ENCODE measurements at places on chromosomes 6 and 20.
A peak's percentile ranks its signal among the peaks of the same experiment; 100 is the strongest.

GRCh38 chr6:16134430-16134829, 5.5 kb downstream of the MYLIP start:
- DNase-seq, result no peak

GRCh38 chr6:131635384-131636340, 1.4 kb upstream of the ENPP3 start:
- no peak for DNase-seq

- DNase-seq, result no peak
These were observed 62.0 kb downstream of the FAM120B start for GRCh38 chr6:170368544-170368943.

GRCh38 chr6:49730251-49730650, 13.9 kb downstream of the CRISP3 start:
- DNase-seq, result no peak

- no peak for DNase-seq
These were observed 164.0 kb downstream of the GMDS start for GRCh38 chr6:2081155-2082138.

DNA sequence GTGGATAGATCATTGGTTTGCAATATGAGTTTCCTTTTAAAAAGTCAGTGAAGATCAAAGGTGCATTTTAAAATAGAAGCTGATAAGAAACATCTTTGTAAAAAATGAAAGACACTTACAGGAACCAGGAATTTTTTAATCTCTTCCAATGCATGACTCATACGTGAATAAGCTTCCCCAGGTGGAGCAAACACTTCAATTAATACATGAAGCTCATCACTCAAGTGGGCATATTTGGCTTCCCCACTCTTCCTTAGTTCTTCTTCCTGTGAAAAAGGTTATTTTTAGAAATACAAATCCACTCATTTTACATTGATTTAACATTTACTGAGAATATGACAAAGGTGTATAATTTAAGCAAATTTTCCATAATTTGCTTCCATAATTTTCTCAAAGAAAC, 308.1 kb downstream of the KHDRBS2 start:
- DNase-seq, result no peak

DNA sequence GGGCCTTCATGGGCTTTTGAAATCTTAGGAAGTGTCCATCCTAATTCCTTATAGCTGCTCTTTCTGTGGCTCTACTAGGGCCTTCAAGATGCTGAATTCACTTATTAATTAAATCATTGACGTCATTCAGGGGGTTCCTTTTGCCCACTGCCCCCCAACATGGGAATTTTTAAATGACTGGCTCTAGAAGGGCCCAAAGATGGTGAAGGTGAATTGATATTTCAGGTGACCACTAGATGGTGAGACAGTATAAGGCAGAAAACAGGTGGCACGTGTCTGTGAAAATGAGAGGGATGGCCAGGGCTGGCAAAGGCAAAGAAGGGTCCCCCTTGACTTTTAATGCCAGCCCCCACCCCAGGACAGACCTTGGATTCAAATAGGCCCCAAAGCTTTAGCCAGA, 11.8 kb downstream of the GNAS start:
- DNase-seq, result no peak

DNA sequence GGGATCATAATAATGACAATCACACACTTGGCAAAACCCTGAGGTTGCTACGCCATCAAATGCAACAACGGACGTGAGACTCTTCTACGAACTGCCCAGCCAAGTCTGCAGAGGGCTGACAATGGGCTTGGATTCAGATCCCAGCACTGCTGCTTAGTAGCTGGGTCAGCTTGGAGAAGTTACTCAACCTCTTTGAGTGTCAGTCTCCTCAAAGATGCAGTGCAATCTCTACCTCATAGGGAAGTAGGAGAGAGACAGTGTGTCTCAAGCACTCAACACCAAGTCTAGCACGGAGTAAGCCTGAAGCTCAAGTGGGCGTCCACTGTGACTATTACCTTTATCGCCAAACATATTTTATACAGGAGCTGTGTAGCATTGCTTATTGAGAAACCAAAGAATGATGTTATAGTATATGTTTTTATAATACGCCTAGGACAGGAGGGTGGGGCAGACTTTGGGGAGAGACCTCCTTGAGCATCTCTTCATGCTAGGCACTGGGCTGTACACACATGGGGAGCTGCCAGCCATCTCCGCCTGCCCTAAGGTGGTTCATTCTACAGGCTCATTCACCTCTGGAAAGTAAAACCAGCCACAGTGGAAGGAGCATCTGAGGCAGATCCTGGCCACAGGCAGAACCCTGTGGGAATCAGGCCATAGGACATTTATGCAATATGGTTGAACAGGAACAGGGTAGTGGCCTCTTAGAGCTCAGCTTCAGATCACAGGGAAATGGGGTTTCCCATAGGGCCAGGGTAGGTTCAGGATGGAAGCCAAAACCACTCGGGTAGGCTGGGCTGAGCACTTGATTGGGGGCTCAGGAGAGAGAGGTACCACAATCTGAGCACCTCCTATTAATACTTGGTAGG, 160.2 kb downstream of the MRPL14 start:
- no peak for DNase-seq

DNA sequence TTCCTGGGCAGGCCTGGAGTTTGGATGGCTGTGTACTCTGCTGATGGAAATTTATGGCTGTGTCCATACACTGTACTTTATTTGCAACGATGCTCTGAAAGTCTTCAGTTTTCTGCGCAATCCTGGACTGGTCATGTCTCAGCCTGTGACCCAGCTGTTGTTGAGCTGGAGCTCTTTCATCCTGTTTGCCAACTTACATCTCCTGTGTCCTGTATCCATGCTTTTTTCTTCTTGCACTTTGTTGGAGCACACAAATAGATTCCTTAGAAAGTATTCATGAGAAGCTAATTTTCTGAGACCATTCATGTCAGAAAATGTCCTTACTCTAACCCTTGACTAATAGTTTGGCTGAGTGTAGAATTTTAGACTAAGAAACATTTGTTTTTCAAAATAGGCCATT, 251.2 kb downstream of the BCKDHB start:
- DNase-seq, result no peak

- DNase-seq, result no peak
These were observed 14.0 kb downstream of the CST3 start for GRCh38 chr20:23623666-23624323.

DNA sequence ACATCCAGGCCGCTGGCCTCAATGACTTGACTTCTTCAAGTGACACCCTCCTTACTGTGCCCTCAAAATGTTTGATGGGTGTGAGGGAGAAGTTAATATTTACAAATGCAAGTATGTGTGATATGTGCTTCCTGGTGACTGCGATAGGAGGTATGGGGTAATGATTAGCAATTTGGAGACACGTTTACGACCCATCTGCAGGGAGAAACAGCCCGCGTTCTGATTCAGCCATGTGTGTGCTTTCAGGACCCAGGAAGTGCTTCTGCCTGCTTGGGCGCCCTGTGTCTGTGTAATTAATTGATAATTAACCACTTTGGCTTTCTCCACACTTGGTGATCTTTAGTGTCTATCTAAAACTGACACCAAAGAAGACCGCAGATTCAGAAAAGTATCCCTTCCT, 25.0 kb downstream of the SIRPA start:
- no peak for DNase-seq

- no peak for DNase-seq
These were observed 69.4 kb downstream of the ADGRB3 start for GRCh38 chr6:68704485-68704884.

GRCh38 chr6:136566007-136566487, 15.8 kb upstream of the MAP7 start:
- no peak for DNase-seq

GRCh38 chr6:82408952-82409431, 45.4 kb downstream of the TPBG start:
- DNase-seq, result no peak

- DNase-seq, result no peak
These were observed 156.7 kb downstream of the JARID2 start for GRCh38 chr6:15402406-15403045.

GRCh38 chr20:44849703-44850102, 35.8 kb upstream of the YWHAB start:
- DNase-seq, result no peak

DNA sequence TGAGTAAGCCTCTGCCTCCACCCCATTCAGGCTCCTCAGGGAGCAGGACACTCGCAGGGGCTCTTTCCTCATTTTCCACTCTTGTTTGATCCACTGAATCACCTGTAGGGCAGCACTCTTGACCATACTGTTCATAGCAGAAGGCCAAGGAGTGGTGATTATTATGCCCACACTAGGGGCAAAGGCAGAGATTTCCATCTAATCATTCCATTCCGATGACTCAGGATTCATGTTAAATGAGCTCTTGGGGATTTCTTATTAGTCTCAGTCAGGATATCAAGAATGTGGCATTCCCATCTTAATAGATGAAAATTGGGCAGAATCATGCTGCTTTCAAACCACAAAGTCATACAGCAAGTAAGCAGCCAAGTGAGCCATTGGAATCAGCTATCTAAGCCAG, 101.9 kb upstream of the MOCS1 start:
- no peak for DNase-seq

DNA sequence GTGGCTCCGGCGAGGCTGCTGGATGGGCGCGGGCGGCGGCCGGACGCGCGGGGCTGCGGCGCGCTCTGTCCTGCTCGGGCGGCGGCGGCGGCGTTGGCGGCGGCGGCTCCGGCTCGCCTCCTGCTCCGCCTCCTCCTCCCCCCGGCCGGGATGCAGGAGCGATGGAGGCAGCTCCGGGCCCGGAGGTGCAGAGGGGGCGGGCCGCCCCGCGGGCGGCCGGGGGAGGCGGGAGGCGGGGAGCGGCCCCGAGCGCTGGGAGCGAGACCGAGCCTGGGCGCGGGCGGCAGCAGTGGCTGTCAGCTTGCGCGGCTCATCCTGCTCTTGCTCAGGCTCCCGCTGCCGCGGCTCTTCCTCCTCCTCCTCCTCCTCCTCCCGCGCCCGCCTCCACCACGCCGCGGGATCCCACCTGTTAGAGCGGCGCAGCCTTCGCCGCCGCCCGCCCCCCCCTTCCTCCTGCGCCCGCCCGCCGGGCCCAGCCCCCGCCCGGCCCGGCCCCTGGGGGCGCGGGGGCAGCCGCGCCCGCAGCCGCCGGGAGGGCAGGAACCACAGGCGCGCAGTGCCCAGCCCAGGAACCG, at the start of gene NOL4L:
Gene NOL4L (minus strand): TSS at position 323 of the 575 bp plus-strand sequence. CDS start 443 bp downstream, outside the sequence.
- DNase-seq, result peak; percentile 77

DNA sequence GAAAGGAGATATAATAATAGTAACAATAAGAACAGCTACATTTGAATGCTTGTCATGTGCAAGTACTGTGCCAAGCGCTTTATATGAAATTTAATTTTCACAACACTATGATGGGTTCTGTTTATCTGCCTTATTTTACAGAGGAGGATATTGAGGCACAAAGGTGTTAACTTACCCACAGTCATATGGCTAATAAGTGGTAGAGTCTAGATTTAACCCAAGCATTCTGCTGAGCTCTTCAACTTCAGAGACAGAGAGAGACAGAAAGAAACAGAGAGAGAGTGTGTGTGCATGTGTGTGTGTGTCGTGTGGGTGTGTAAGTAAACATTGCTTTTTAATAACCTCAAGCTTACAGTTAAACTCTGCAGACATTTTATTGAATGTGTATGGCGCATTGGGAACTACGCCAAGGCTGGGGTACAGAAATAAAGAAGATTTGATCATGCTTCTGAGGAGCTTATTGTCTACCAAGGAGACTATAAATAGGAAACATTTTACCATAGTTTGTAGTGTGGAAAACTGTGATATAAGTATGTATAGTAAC, 12.9 kb downstream of the TBPL1 start:
- DNase-seq, result no peak

- no peak for DNase-seq
These were observed 20.1 kb upstream of the ENPP5 start for GRCh38 chr6:46190889-46191288.

- DNase-seq, result no peak
These were observed 372 bp downstream of the KIAA0408 start for GRCh38 chr6:127458817-127459216.

- DNase-seq, result peak; percentile 54
These were observed at the start of gene ATP9A for GRCh38 chr20:51767867-51768758. Gene ATP9A, minus strand, starts transcription at chr20:51768390. Its CDS starts 21 bp downstream, at chr20:51768369.

GRCh38 chr6:36361071-36361470, 24.4 kb upstream of the BNIP5 start:
- no peak for DNase-seq

DNA sequence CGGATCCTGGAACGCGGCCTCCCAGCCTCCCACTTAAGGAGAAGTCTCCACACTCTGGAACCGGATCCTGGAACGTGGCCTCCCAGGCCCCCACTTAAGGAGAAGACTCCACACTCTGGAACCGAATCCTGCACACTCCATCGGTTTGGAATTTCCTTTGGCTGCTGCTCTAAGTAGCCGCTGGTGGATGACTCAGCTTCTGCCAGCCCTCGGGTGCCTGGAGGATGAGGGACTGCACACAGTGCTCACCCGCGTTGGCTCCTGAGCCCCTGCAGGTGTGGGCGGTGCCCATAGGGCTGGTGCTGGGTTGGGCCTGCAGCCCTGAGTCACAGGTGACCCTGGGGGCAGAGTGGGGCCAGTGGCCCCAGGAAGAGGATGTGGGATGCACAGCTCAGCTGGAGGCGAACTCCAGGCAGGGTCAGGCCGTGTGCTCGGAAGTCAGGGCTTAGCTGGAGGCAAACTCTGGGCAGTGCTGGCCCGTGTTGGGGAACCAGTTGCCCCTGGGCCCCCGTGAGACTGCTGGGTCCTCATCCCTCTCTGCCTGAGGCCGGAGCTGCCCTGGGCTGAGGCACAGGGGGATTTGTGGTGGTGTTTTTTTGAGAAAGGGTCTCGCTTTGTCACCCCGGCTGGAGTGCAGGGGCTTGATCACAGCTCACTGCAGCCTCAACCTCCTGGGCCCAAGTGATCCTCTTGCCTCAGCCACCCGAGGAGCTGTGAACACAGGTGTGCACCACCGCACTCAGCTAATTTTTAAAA, 13.9 kb upstream of the TNFRSF6B start:
- no peak for DNase-seq

GRCh38 chr6:153424719-153425400, 293.8 kb upstream of the RGS17 start:
- no peak for DNase-seq

DNA sequence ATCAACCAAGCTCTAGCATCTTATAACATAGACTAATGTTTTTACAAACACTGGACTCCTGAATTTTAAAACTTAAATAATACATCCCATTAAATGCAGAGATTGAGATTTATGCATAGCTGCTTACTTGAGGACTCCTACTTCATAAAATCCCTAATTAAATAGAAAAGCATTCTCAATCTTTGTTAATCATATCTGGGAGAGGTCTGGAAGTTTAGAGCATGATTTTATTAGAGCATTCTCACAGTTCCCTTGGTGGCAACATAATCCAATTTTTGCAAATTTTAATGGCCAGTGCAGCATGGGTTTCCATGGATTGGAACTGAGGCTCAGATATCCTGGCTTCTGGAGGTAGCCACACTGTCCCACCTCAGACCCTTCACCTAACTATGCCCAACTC, 19.5 kb downstream of the BTBD3 start:
- no peak for DNase-seq

DNA sequence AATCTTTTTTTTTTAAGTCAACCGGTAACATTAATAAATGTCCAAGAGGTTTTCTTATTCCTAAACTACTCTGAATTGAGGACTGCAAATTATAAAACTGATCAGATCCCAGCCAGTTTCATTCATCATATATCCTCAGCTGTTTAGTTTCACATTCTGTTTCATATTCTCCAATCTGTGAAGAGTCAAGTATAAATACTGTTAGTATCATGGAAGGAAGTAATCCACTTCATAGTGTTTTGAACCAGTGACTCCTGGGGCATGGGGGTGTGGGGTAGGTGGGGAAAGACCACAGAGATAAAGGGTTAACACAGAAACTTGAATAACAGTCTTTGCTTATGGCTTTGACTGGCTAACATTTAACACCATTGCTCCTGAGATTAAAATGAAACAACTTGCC, 69.9 kb downstream of the FYN start:
- no peak for DNase-seq

- DNase-seq, result no peak
These were observed 5.0 kb upstream of the HSPA12B start for GRCh38 chr20:3727401-3728021.

GRCh38 chr6:46279874-46280273, 109.1 kb upstream of the ENPP5 start:
- DNase-seq, result no peak

Data from cerebellum (tissue), 4 donors.